ENCODE measurements at places on chromosomes 7 and 10. TPM values are rescaled to one million over a fixed set of nuclear protein-coding genes. Genes with fewer than 3 reads are reported as not detected.
A peak's percentile ranks its signal among the peaks of the same experiment; 100 is the strongest.

Gene ANK3
- 0.85 TPM for total RNA-seq

GRCh38 chr10:1309617-1310270, 253.6 kb downstream of the WDR37 start:
- no peak for DNase-seq

Gene ADD3
- total RNA-seq, result 433 TPM

Gene SEMA3A
- total RNA-seq, result 80.2 TPM

DNA sequence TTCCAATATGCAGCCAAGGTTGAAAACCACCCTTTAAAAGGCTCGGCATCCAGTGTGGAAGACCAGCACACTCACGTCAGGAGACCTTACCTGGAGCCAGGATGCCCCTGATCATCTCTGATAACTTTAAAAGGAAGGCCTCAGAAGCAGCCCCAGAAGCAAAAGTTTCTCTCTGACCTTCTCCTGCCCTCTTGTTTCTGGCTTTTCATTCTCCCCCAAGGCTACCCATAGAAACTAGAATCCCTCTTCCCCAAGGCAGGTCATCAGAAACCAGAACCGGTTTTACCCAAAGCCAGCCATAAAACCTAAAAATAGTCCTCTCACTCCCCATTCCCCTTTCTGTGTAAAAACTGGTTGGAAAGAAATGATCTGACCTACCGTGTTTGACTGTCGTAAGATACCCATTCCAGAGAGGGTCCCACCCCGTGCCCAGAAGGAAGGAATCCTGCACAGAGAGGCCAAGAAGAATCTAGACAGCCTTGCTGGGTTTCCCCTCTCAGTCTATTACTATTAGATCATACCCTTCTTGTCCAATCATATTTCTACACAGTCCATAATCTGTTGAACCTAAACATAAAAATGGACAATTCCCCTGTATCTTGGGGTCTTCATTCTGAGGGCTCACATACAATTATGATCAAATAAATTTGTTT, 17.5 kb upstream of the TSPAN14 start:
- no peak for DNase-seq

Gene AGR3
- 0.19 TPM for total RNA-seq

DNA sequence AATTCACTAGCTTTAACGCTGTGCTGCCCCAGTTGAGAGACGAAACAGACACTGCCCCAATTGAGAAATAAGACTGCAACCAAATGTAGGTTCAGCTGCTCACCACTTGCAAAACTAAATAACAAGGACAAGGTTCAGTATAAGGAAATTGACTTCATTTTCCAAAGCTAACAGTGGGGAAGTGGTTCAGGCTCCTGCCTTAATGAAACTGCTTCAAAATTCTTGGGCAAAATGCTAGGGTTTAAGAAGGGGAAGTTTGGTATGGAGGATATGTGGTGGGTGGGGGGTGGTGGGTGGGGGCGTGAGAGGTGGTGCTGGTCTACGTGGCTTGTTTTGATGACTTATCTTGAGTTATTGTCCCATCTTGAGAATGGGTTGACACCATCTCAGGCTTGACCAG, 21.8 kb downstream of the MRPL32 start:
- no peak for DNase-seq

Gene XRCC2
- total RNA-seq, result 3.1 TPM

GRCh38 chr7:66837007-66837406, 84.0 kb upstream of the TMEM248 start:
- DNase-seq, result peak; percentile 64

DNA sequence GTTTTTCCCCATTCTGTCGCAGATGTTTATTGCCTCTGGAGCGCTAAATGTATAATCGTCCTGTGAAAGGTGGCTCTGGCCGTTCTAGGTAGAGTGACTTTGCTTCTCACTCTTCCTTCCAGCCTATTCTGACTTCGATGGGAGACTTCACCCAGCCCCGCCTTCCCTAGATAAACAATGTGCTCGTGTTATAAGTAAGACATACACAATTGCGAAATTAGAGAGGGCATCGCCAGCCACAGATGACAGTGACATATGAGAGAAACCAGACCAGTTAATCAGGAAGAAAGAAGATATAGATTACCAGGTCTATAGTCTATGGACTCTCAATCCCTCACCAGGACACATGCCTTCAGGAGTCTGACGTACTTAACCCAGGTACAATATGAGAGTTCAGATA, 1050.5 kb upstream of the AUTS2 start:
- no peak for DNase-seq

Gene FKBP6
- total RNA-seq, result not detected

- DNase-seq, result peak; percentile 32
Observed at GRCh38 chr10:94225589-94225988, 137.2 kb downstream of the NOC3L start.

DNA sequence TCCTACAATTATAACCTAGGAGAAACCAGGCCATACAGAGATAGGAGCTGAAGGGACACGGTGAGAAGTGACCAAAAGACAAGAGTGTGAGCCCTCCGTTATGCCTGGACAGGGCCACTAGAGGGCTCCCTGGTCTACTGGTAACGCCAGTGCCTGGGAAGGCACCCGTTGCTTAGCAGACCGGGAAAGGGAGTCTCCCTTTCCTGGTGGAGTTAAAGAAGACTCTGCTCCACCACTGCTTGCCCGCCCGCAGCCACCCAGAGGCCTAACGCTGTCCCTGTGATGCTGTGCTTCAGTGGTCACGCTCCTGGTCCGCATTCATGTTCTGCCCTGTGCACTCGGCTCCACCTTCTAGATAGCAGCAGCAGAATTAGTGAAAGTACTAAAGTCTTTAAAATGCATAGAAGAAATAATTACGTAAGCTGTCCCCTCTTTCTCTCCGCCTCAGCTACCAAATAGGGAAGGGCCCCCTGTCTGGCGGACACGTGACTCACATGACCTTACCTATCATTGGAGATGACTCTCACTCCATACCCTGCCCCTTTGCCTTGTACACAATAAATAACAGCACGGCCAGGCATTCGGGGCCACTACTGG, 34.8 kb downstream of the GRID2IP start:
- peak; percentile 88 for DNase-seq

DNA sequence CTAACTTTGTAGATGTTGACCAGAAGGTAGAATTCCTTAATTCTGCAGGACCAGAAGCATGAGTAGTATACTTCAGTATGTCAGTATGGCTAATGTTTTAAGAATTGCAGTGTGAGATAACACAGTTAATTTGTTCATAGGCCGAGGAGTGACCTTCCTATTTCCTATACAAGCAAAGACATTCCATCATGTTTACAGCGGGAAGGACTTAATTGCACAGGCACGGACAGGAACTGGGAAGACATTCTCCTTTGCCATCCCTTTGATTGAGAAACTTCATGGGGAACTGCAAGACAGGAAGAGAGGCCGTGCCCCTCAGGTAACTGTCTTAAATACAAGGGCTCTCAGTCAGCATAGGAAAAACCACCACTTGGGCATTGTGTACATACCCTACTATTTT, 7.2 kb downstream of the DDX21 start:
- DNase-seq, result peak; percentile 34

- no peak for DNase-seq
Observed at GRCh38 chr10:18527687-18528086, 123.7 kb downstream of the NSUN6 start.

GRCh38 chr7:36144189-36144588, 8.9 kb upstream of the EEPD1 start:
- no peak for DNase-seq

- DNase-seq, result no peak
Observed at GRCh38 chr10:79407811-79408795, 37.3 kb downstream of the ZCCHC24 start.

GRCh38 chr10:86678999-86679792, 10.9 kb downstream of the LDB3 start:
- DNase-seq, result no peak

Data from dermis blood vessel endothelial cell (primary cell).